Glomerular endothelial cell (primary cell): ENCODE measurements at places on chromosomes 7 and 10.
A peak's percentile ranks its signal among the peaks of the same experiment; 100 is the strongest.

DNA sequence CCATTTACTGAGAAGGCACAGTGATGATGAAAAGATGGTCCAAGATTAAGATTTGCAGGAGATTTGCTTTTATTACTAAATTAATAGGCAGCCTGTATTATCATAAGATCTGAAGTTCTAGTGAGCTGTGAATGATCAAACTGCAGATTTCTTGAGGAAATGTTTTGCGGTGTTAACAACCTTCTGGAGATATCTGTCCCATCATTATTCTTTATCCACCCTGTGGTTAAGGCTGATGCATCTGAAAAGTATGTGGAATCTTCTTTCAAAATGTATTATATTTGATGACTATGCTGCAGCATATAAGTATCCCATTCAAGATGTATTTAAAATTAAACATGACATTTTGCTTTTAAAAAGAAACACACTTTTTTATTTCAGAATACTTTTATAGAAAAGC is 150.3 kb downstream of the POLR1F start:
- no peak for DNase-seq

DNA sequence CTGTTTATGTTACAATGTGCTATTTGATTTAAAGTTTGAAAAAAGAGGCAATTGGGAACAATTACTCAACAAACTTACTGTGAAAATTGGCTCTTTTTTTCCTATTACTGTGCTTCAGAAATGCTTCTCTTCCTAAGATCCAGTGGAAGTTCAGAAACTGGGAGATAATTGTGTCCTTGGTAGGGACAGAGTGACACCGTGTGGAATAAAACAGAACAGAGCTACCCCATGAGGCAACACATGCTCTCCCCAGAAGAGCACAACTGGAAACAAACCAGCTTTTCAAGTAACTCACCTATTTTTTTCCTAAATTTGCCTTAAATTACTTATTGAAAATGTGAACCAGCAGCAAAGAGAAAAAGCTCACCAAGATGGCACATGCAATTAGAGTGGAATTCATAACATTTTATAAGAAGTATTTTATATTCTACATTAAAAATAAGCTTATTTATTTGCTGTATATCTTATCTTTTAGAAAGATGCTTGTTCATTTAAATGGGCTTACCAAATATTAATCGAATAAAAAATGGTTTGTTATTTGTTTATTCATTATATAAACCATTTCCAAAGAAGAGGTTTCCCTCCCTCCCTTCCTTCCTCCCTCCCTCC is 346.1 kb upstream of the ANKRD30A start:
- DNase-seq = peak; percentile 55

DNA sequence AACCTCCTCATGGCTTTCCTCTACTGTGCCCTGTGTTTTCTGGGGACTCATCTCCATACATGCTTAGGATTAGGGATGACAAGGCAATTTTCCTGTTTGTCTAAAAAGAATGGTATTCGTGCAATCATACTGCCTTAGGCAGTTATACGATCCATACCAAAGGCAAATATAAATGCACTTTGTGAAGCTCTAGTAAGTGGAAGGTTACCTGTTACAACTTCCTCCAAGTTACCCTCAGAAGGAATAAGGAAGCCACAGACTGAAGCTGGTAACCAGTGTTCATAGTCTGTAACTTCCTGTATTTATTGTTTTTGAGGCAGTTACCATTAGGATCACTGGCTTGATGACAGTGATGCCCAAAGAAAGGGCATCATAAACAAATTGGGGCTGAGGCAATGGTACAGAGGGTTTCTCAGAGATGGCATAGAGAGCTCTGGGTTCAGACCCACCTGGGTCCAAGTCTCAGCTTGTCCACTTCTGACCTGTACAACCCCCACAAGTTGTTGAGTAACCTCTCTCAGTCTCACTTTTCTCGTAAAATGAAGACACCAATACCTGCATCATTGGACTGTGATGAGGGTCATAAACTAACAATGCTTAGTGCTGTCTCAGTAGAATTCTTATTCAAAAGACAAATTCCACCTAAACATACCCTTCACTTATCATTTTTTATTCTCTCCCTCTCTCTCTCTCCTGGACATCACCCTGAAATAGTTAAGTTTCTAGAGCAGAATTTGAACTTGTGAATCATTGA is 138.2 kb downstream of the ELMO1 start:
- DNase-seq = no peak

DNA sequence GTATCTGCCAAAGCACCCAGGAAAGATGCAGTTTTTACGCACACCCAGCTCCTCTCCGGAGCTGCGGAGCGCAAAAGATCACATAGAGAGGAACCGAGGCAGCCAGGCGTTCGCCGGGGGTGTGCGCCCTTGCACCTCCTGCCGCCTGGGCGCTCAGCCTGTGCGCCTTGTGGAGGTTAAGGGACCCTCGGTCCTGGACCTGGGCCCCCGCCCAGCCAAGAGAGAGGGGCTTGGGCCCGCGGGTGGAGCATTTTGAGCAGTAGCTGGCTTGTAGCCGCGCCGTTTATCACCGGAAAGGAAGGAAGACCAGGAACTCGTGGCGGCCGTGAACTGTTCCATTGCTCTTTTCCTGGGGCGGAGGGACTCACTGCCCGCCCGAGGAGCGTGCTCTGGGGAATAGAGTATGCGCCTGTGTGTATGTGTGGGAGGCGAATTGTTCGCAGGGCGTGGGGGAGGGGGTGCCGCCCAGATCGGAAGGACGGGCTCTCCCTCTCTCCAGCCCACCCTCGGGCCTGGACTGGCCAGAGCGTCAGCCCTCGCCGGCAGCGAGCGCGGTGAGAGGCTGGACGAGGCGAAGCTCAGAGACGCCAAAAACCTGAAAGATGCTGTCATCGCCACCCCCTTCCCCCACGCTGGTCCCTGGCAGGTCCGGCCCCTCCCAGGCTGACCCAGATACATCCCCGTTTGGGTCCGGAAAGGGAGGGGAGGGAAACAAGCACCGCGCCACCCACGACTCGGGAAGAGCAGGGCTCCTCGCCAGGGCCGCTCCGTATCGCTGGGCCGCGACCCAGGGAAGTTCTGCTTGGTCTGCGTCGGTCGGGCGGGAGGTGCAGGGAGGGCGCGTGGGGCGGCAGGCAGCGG is 1.2 kb upstream of the WNT2 start:
- DNase-seq = no peak

DNA sequence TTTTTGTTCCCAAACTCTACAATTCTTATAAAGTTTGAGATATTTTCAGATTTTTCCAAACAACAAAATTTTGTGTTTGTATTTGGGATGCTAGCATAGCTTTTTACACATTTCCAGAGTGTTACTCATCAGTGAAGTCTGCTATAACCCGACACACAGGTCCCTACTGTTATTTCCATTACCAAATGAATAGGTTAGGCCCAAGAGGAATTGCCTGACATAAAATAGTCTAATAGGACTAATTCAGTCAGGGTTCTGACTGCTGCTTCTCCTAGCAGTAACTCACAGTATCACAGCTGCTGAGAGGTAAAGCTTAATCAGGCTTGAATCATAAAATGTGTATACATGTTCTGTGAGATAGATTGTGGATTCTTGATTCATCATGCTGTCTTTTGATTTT is 49.1 kb upstream of the STRIP2 start:
- DNase-seq = no peak

DNA sequence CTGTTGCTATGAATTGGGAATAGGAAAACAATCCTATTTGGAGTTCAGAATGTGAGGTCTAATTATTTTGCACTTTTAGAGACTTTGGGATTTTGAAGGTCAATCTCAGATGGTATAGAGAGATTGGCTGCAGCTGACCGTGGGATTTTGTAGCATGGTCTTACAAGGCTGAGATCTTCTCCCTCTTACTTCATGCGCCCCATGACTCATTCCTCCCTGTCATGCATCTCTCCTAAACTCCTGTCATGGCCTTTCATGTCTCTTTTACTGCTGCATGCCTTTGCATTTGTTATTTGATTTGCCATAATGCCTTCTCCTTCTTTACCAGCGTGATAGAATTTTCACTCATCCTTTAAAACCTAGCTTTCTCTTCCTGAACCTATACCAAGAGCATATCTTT is 133.1 kb downstream of the BBS9 start:
- DNase-seq = no peak

DNA sequence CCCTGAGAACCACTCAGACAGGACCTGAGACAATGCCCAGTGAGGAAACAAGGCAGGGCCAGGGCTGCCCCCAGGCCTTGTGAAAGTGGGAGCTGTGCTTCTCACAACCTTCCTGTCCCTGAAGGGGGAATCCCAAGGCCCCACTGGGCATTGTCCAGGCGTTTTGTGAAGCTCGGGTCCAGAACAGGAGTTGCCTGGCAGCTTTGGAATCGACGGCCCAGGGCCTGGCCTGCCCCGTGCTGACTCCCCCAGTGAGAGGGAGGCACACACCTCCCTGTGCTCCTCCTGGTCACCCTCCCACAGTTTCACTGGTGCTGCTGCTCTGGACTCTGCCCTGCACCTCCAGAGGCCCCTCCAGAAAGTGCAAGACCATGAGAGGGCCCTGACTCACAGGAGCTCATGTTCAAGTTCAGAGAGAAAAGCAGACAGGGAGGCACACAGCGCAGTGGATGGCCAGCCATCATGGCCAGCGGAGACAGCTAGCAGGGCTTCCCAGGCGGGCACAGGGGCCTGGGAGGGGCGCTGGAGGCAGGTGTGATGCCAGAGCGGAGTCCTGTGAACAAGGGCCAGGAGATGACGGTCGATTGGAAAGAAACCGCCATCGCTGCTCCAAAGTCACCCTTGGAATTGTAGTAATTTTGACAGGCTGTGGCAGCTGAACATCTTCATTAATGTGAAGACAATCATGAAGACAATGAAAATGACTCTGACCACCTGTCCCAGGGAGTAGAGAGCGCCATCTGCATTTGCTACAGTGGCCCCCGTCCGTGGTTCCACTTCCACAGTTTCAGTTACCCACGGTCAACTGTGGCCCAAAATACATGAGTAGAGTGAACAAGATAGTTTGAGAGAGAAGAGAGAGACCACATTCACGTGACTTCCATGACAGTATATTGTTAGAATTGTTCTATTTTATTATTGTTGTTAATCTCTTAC is 103.7 kb downstream of the MKI67 start:
- DNase-seq = no peak

DNA sequence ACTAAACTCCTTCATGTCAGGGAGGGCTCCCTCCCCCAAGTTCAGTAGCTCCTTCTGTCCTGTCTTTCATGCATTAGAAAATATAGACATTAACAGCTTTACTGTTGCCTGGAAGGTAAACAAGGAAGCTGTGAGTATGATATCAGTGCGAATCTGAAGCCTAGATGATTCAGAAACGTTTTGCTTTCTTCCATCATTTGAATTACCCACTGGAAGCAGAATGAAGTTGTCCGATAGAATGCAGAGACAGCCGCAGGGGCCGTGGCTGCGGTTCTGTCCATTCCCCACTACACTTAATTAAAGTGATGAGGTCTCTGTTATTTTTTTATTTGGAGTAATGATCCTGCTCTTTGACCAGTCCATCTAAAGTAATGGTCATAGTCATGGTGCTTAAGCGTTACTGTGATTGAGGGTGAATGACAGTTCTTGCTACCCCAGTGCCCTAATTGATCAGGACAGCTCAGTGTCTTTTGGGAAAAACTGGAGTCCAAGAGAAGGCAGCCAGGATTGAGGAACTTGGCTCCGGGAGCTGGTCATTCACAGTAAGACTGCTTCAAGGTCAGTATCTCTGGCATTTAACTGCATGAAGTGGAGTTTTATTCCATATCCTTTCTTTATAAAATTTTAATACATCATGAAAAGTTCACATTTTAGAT is 69.9 kb downstream of the PTPRE start:
- no peak for DNase-seq

DNA sequence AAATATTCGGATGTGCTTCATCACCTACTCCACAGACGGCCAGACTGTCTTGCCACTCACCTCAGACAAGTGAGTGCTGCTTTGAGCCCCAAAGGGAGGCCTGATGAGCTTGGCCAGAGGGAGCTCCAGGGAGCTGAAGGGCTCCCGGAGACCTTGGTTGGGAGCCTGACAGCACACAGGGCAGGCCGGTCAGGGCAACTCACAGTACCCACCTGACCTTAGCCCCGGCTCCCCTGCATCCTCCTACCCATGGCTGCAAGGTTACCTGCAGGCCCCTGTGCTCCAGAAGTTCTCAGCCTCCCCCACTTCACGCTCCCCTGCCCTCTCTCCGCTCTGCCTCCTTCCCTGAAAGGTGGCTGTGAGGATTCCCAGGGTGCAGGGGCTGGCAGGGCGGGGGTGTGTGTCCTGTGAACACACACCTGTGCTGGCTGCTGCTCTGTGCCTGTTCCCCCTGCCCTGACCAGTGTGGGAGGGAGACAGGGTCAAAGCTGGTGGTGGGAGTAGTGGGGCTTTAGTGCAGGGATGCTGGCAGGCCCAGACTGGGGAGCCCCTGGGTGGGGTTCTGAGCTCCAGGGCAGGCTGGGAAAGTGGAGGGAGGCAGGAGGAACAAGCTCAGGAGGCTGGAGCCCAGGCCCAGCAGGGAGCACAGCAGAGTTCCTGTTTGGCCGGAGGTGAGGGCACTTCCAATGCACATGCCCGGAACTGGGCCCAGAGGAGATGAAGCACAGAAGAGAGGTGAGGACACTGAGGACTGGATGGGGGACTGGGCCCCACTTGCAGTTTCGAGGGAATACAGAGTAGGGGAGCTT is 7.2 kb downstream of the ANTXRL start:
- DNase-seq = no peak

DNA sequence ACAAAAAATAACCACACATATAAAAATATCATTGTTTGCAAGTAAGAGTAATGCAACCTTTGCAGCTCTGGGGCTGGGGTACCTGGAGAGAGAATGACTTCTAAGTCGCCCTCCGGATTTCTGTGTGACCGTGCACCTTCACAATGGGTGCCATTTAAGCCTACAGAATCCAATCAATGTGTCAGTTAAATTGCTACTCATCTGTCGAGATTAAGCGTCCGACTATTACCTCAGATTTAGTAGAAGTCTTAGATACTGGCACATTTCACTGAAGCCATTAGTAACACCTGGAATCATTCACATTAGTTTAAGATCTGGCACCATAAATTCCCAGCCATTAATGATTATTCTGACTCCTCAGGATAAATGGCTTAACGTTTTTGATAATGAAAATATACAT is 507.3 kb upstream of the MGMT start:
- no peak for DNase-seq

GRCh38 chr10:1662438-1663025 is 74.8 kb downstream of the ADARB2 start:
- DNase-seq = no peak

DNA sequence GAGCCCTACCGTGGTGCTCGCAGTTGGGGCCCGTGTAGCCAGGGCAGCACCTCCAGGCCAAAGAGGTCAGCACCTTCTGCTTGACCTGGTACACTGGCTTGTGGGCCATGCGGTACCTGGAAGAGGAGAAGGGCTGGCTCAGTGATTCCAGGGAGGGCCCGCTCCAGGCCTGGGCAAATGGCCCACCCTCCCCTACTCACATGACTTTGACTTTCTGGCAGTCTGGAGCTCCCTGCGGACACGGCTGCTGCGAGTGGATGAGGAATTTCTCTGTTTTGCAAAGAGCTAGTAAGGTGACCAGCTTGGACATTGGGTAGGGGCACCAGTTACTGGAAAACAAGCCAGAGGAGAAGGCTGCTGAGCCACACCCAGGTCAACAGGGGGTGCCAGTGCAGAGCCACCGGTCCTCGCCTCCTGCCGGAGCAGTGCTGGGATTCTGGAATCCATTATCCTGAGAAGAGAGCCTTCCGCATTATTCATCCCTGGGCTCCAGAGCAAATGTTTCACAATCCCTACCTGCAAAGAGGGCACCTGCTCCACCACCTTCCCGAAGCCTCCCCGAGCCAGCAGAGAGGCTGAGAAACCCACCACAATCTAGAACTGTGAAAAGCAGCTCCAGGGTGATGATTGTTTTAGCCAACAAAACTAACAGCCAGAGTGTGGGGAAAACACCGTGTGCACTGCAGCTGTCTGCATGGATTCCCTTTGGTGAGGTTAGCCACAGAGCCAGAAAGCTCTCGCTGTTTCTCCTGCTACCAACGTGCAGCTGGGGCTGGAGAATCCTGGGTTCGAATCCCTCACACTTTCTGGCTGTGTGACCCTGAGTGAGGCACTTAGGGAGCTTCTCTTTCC is 11.8 kb downstream of the MMRN2 start:
- no peak for DNase-seq
